Stimulated activated CD8-positive, alpha-beta memory T cell treated with anti-CD3 and anti-CD28 coated beads, Interleukin-7, amount 100 ng/mL, for 4 hours (primary cell): ENCODE measurements at places on chromosomes 7 and 10.
A peak's percentile ranks its signal among the peaks of the same experiment; 100 is the strongest.

DNA sequence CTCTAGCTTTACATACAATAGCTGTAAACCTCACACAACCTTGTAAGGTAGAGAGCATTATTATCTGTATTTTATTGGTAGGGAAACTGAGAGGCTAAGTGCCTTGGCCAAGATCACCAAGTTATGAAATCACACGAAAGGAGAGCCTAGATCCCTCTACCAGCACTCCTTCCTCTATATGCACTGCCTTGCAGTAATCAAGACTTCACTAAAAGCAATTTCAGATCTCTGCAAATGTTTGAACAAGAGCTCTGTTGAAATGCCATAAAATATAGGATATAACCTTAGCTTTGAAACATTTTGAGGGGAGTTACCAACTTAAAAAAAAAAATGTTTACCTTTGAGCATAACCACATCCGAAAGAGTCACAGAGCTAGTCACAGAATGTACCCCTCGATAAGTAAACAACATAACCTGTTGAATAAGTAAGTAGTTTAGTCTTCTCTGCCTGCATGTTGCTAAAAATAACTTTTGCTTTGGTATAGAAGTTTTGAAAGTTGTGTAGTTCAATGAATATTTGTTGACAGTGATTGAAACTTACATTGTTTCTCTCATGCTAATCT lies 709.4 kb downstream of the AUTS2 start:
- DNase-seq: no peak

- DNase-seq: no peak
Observed at GRCh38 chr7:96084881-96085553, 236.9 kb downstream of the SLC25A13 start.

DNA sequence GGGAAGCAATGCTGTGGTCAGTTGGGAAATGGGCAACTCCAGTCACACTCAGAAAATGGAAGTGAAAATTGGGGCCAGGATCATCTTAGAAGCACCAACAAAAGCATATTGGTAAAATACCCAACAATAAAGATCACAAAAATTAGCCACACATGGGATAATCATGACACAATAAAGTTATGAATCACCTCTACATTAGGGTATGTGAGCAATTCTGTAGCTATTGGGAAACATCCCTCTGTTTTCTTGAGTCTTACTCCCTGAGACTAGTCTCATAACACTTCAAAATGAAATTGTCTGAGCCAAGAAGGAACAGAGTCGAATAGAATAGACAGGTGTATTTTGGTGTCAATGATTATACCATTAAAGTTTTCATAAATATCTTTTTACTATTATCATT lies 178.3 kb downstream of the DYNC1I1 start:
- DNase-seq: no peak

GRCh38 chr10:8588135-8588534 lies 533.6 kb downstream of the GATA3 start:
- no peak for DNase-seq

GRCh38 chr10:105973360-105973759 lies 1191.1 kb downstream of the SORCS1 start:
- DNase-seq: no peak

DNA sequence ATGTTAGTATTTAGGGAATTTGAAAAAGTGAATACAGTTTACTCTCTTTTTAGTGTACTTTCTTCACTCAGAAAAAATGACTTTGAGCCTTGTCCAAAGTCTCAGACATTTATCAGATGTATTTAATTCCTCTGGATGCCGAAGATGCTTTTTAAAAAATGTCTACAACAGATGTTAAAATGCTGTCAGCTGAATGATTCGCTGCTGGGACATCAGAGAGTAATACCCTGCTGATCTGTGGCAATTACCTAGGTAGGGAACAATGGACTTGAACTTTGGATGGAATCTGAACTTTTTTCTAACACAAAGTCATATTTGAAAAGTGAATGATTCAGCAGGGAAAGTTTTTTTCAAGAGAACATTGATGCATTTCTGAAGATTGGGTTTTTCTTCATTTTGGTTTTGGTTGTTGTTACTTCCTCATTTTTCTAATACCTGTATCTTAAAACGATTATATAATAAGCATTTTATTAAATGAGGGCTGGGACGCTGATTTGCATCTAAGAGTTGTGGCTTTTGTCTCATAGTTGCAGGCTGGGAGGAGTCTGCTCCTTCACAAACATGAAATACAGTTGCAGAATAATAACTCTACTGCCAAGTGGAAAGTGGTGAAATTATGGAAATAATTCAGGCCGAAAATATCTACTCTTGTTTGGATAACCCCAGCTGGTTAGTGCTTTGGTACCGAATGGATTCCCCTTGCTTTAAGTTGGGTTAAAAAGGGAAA lies 98.0 kb downstream of the SPAG6 start:
- DNase-seq: no peak

DNA sequence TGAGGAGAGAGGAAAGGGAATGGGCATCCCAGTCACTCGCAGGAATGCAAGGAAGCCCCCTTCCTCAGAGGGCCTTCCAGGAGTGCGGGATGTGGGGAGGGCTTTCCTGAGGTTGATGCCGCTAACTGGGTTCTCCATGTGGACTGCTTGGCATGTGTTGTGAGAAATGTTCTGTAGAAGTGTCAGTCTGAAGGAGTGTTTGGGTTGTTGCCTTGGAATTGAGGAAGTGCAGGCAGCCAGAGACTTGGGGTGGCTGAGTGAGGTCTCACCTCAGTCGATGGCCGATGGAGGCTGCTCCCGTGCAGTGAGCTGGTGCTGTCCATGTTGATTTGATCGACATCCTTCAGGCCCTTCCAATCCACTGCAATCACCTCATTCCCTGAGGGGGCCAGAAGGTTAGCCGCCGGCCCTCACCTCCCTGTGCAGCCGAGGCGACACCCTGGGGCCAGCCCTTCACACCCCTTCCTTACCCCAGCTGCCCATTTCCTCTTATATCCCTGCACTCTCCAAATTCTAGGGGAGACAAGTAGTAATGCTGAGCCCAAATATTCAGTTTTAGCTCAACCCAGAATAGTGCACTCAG lies 2.7 kb downstream of the FAM131B start:
- DNase-seq: no peak

DNA sequence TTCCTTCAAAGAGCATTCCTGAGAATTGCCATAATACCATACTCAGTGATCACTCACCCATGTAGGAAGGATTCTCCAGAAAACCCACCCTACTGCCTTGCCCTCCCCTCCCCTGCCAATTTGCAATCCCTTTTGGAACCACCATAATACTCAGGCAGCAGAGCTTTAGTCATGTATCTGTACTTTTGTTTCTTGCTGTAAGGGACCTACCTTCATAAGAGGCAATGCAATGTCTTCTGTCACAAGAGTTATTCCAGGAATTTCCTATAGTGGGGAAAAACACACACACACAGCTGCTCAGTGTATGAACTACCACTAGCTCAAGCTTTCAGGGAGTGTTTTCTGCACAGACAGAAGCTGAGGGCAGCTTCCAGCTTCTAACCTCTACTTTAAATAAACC lies 67.0 kb downstream of the GSAP start:
- DNase-seq: no peak

DNA sequence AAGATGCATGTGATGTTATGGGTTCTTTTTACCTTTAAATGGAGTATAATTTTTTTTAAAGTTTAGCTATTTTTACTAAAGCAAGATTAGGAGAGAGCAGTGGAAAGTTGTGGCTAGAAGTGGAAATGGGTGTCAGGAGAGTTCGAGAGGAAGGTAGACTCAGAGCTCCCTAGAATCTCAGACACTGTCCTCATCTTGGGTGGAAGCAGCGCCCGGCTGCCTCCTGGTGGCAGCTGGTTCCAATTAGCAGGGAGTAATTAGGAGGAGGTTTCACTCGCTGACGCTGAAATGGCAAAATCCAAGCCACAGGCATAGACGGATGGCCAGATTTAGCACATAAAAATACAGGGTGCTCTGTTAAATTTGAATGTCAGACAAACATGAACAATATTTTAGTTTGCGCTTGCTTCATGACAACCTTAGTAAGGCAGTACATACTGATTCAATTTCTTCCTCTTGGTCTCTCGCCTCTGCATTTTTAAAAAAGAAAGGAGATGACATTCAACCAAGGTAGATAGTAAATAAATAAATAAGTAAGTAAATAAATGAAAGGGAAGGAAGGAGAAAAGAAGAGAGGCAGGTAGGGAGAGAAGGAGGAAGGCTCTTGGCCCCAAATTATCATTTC lies 58.5 kb downstream of the LGI1 start:
- DNase-seq: no peak

GRCh38 chr10:114400091-114400490 lies 4.2 kb downstream of the AFAP1L2 start:
- DNase-seq: no peak

DNA sequence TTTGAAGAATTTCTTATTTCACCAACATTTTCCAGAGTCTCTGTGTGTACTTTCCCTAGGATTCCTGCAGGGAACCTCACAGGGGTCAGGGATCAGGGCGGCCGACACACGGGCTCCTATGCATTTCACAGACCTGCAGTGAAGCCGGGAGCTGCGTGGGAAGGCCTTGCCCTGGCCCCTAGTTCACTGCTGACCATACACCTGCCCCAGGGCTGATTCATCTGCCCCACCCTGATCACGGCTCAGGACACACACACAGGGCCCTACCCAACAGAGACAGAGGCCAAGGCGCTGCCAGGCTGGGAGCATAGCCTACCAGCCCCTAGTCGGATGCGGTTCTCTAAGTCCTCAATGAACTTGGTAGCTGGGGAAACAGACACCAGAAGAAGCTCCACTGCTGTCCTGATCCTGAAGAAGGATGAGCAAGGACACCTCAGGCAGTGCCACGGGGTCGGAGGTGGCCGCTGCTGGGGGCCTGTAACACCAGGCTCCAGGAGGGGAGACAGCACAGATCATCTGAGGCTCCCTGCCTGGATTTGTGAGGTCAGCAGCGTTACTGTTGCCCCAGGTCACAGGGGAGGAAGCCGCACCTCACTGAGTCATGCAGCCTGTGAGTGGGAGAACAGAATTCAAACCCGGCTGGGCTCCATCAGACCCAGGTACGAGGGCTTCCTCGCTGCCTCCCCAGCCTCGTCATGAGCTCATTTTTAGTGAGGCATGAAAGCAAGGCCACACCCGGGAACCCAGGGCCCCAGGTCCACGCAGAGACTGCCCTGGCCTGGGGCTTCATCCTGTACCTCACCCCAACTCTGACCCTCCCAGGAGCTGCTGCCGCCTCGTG lies 278.8 kb upstream of the PPP2R2D start:
- DNase-seq: no peak

DNA sequence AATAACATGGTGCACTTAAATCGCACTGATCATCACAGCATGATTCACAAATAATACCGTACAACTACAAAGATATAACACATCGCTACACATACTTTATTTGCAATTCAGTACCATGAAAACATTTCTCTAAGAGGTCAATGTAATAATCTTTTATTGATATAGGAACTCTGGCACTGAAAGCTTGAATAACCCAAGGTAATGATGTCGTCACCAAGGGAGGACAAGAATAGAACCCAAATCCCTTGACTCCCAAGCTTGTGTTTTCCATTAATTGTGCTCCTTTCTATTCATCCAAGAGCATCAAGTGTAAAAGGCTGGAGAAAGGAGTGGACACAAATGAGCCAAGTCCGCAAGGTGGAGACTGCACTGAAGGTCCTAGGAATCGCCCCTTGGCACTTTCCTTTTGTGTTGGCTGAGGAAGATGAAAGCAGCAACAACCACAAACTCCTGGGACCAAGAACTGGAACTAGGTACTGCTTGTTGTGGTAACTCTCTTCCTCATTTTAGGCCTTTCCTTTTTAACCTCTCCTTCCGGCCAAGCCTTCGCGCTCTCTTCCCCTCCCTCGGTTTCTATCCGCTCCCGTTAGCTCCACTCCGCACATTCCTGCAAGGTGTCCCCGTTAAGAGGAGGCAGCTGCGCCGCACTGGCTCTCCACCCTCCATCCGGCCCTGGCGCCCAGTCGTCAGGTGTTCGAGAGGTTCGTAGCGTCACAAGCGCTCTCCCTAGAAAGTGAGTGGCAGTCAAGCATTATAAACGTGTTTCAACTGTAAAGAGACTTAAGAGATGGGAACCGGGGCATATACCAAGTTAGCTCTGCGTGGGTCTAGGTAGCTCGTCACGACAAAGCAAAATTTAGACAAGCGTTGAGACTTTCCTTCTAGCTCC lies 1.0 kb upstream of the CBLL1 start:
- peak; percentile 44 for DNase-seq

GRCh38 chr7:17311952-17312351 lies 13.5 kb downstream of the AHR start:
- no peak for DNase-seq

DNA sequence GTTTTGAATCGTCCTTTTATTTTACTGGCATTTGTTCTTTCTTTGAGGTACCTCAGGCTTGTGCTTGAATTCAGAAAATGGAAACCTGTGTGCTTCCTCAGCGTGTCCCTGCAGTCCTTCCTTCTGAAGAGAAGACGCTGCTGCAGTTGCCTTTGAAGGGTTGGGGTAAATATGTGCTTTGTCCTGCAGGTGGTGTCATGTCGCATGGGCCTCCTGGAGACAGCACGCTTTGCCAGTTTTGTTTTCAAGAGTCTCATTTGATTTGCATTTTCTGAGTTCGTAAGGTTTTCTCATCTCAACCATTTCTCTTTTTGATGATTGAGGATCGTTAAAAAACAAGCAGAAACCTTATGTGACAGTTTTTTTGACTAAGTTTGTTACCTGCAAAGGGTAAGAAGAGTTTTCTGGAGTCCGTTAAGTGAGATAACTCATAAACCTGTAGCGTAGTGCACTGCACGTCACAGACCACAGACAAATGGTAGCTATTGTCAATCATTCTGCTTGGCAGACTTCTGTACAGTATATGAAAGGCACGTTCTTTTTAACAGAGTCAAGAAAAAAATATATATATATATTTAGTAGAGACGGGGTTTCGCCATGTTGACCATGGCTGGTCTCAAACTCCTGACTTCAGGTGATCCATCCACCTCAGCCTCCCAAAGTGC lies 57.0 kb downstream of the CDC123 start:
- no peak for DNase-seq

DNA sequence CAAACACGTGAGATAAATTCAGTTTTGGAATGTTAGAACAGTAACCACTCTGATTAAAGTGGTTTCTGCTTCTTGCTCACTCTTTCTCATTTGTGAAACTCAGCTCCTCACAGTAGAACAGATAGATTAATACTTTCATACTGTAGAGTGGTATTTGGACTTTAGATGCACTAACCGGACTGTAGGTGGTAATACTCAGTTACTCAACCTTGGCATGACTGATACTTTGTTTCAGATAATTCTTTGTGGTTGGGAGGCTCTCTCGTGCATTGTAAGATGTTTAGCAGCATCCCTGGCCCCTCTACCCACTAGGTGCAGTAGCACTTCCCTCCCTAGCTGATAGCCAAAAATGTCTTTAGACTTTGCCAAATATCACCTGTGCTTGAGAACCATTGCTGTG lies 37.6 kb downstream of the MCU start:
- no peak for DNase-seq

GRCh38 chr7:78279032-78279431 lies 480.5 kb downstream of the PHTF2 start:
- DNase-seq: no peak

- DNase-seq: no peak
Observed at GRCh38 chr10:24916365-24916764, 36.0 kb downstream of the PRTFDC1 start.
